Left renal pelvis (tissue), 4 donors: ENCODE measurements at places on chromosomes 2 and 18.
A peak's percentile ranks its signal among the peaks of the same experiment; 100 is the strongest.

GRCh38 chr2:63544017-63544627 is 44.2 kb downstream of the WDPCP start:
- DNase-seq, result no peak

DNA sequence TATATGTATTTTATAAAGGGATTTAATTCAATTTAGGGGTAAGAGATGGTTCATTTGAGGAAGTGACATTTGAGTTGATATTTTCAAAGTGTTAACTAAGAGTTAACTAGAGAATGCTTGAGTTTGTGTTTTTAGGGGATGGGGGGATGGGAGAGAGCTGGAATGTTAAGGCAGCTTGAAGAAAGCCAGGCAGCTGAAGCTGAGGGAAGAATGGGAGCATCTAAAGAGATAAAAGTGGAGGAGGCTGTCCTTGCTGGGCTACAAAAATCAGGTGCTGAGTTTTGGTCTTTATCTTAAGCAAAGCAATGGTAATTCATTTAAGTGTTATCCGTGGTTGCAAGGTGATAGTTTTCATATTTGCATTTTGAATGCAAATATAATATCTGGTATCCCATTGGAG is 9.2 kb downstream of the CHST9 start:
- DNase-seq, result no peak

DNA sequence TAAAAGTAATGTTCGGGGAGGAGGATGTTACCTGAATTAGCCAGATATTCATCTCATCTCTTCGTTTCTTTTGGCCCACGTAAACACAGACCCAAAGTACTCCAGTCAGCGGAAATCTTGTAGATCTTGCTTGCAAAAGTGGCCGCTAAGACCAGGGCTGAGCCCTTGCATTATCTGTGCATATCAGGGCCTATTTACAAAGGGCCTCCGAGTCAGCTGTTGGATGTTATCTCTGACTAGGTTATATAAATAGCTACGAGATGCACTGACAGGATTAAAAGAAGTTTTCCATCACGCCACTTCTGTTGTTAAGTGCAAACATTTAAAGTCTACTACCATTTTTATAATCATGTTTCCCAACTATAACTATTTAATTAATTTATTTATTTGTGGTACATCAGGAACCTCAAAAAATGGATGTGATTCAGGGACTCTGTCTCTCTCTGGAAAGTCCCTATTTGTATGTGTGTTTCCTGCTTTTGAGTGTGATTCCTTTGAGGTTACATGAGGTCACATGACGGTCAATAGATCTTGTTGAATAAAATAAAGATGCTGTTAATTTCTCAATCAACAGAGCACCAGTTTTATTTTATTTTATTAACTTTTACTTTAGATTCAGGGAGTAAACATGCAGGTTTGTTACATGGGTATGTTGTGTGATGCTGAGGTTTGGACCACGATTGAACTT is 46.8 kb upstream of the MBOAT2 start:
- DNase-seq, result no peak

GRCh38 chr2:207970826-207971180 is 54.5 kb downstream of the PLEKHM3 start:
- DNase-seq, result no peak

DNA sequence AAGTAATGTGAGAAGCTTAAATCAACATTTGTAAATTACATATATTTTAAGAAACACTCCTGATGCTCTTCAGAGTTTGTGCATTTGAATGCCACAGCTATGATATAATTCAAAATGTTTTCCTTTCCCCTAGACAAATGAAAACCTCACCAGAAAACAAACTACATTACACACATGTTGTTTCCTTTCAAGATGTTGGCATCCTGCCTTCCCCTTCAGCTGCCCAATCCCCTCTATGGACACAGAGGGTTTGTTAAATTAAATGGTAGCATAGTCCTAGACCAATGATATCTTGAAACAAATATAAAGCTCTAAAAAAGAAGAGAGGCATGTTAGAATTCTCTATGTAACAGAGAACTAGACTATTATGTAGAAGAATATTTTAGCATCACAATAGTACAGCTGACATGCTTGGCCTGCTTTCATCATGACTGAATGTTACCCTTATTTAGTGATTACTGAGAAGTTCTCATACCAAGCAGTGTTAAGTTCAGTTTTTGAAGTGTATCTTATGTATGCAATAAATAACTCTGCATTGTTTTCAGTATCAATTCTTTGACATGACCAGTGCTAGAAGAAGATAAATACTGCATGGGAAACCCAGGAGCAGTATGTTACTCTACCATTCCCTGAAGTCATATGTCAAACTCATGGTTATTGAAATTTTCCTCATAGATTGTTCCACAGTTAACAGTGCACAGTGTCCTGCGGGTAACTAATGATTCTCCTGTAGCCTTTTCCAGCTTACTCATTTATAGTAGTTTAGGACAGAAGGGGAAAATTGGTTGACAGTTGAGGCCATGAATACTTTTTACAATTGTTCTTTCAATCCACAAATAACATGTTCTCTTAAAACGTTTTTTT is 316.3 kb upstream of the KCNJ3 start:
- DNase-seq, result no peak

- DNase-seq, result peak; percentile 22
These were observed 55.8 kb upstream of the FAM136A start for GRCh38 chr2:70357684-70358071.

- DNase-seq, result no peak
These were observed 130.6 kb downstream of the COL6A3 start for GRCh38 chr2:237283131-237283928.

- peak; percentile 80 for DNase-seq
These were observed 98.3 kb upstream of the ID2 start for GRCh38 chr2:8583400-8584173.

DNA sequence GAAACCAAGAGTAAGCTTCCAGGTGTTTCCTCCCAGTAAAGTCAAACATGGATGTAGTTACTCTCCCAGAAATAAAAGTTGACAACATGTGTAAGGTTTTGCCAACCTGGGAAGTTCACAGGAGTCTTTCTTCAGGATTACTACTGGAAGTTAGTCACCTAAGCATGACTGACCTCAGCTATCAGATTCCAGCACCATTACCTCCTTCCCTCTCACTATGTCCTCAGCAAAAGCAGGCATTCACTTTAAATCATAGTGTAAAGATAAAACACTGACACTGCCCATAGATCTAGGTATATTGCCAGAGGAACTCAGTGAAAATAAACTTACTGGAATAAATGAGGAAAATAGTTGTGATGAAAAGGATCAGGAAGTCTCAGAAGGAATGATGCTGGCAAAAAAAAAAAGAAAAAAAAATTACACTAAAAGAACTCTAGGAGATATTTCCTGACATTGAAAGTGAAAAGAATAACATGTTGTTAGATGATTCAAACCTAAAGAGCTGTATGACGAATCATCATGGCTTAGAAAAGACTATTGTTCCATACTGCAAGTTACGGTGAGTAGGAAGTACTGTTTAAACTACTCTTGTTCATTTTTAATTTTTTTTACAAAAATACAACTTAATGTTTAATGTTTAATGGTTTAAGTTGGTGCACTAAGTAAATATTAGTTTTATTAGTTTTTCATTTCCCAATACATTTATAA is 484.5 kb upstream of the ZNF804A start:
- no peak for DNase-seq

DNA sequence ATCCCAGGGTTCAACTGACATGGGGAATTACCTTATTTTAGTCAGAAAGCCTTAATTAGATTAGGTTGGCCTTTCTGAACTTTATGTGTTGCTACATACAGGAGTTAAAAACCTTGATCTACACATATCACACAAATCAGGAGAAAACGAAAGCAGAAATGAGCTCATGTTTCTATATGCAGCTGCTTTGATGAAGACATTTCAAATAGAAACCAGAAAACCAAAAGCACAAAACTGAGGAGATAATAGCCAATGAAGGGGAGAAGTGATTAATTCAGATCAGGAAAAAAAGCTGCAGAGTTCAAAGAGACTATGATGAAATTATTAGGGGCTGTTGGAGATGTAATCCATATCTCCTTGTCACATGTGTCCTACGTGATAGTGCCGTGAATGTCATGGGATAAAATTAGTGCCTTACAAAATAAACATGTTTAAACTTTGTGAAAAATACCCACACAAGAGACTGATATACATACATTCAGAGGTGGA is 255.0 kb downstream of the CAMKMT start:
- DNase-seq, result no peak

DNA sequence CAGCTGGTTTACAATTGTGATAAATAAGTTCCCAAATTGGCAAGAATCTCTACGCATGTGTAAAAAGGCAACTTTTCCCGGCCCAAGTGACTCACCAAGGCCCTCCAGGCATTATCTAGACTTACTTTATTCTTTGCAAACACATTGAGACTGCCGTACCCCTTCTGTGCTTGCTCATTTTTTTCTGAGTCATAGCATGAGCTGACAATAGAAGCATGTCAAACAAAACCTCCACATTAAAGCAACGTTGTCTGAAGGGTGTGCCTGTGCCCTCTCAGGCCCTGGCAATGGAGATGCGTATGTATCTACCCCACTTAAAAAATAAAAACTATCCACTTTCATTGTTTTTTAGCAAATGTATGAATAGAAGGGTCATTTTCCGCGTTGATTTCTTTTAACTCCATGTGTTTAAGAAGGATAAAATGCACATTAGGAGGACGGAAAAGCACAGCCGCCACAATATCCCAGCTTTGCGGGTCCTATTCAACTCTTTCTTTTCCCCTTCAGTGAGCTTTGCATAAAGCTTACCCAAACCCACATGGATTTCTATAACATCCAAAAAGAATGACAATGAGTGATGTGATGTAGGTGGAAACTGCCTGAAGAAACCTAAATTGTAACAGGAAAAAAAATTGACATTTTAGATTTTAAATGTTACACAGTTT is 298.2 kb downstream of the CDCA7 start:
- DNase-seq, result no peak

GRCh38 chr2:16100006-16100405 is 159.7 kb downstream of the MYCN start:
- no peak for DNase-seq

- no peak for DNase-seq
These were observed 971.8 kb upstream of the ACVR2A start for GRCh38 chr2:146873056-146873455.

DNA sequence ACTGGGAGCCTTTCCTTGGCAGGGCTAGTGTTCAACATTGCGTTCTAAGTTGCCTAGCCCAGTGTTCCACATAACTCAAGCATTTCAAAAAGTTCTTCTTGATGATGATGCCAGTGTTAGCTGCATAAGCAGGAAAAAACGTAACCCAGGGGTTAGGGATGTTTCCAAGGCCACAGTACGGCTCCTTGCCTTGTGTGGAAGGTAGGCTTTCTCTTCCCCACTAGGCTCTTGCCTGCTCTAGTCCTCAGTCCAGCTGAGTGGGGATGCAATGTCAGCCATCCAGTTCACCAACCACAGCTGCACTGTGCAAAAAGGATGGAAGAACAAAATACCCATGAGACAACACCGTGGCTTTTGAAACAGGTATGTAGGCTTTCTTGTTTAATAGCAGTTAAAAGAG is 28.0 kb upstream of the CYP26B1 start:
- DNase-seq, result no peak

DNA sequence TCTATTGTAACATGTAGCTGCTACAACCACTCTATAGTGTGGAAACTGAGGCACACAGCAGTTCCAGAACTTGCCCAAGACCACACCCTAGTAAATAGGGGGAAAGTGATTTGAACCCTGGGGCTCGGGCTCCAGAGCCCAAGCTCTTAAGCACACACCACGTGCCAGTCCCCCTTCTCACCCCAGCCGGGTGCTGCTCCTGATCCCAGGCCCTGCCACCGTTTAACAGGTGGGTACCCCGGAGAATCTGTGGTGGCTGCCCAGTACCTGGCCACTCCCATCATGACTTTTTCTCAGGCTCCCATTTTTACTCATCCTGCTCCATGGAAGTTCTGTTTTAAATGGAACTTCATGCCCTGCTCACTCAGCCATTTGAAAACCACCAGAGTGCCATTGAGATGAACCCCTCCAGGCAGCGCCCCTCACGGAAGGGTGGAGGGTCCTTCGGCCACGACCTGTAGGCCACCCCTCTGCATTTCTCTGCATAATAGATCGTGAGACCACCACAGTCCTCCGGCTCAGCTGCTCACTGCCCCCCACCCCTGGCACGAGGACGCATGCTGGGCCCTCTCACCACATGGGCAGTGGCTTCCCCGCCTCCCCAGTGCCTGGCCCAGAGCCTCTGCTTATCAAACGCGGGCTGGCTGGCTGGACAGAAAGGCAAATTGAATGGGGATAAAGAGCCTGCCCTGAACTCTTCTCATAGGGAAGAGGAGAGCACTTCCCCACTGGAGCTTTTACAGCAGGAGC is 42.1 kb downstream of the TMEM37 start:
- DNase-seq, result no peak

DNA sequence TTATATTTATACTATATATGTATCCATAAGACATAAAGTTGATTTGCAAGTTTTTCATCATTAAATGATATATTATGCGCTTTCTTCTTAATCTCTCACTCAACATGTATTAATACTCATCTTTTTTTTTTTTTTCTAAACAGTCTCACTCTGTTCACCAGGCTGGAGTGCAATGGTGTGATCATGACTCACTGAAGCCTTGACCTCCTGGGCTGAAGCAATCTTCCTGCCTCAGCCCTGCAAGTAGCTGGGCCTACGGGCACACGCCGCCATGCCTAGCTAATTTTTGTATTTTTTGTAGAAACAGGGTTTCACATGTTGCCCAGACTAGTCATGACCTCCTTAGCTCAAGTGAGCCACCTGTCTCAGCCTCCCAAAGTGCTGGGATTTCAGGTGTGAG is 51.4 kb upstream of the MAP4K3 start:
- DNase-seq, result no peak

GRCh38 chr2:20675701-20676352 is 8.9 kb downstream of the GDF7 start:
- no peak for DNase-seq

DNA sequence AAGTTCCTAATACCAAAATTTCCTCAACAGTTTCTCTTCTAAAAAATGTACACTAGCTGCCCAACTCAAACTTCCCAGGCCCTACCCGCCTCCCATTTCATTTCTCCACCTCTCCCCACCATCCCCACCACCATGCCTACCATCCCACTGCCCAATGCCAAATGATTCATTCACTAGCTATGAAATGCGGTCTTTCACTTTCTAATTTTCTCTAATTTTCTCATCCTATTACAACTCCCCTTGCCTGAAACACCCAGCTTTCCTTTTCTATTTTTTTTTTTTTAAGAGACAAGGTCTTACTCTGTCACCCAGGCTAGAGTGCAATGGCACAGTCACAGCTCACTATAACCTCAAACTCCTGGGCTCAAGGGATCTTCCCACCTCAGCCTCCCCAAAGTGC is 38.4 kb downstream of the KIDINS220 start:
- no peak for DNase-seq
